ENCODE measurements at places on chromosomes 3 and 15.

DNA sequence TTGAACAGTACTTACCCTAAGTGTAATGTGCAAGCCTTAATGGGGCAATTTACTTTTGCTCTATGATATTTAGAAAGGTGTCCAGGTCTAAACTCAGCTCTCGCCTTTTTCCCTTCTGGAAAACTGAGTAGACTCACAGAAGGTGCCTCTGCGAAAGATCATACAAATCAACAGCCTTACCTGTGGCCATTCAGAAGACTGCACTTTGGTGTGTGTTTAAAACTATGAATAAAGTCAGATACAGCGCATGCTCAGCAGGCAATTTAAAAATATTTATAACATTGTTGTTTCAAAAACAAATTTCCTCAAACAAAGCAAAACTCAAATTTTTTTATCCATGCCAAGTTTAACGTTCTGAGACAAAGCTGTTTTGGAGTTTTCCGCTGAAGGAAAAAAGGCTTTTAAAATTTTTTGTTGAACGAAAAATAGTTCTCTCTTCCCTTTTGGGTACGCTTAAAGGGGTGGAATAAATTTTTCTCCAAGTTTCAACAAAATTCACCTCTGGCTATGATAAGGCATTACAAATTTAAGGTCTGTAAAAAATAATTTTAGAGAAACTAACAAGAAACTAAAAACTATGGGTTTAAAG, 156.3 kb downstream of the TIGIT start:
- DNase-seq = no peak

DNA sequence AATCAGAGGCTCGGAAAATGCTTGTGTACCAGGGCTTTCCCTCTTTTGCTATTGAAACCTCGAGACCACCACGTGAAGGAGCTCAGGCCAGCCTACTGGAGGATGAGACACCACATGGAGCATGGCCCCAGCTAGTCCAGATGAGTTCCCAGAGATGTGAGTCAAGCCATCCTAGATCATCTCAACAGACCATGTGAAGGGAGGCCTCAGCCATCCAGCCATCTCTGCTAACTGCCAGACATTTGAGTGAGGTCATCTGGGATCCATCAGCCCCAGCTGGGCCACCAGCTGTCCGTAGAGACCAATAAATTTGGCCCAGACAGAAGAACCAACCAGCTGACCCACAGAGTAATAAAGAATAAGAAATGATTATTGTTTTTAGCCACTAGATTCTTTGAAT, 62.8 kb upstream of the PROK2 start:
- no peak for DNase-seq

GRCh38 chr3:69422751-69423150, 36.9 kb upstream of the FRMD4B start:
- no peak for DNase-seq

DNA sequence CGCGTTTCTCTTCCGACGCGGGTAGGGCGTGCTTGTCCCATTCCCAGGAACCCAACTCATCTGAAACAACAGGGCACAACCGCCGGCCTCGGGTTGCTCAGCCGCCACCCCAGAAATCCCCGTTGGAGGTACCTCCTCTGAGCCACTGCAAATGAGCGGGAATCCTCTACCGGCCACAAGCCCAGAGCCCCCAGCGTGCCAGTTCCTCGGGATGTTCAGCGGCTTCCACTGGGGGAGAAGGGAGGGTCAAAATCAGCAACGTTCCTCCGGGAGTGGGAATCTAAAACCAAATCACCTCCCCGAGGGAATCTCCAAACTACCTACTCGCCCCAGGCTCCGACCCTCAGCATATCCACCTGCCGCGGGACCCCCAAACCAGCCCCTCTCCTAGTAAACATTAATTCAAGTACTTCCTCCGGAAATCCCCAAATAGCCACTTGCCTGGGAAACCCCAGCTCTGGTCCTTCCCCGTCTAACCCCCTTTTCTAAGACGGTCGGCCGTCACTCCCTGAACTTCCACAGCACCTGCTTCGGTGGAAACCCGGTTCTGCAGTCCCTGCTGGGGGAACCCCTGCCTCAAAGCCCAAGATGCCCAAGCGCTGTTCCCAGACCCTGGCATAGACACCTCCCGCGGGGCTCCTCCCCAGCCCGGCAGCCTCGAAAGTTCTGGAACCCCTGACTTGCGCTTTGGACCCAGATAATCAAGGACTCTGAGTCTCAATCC, 887 bp downstream of the OXTR start:
- no peak for DNase-seq

DNA sequence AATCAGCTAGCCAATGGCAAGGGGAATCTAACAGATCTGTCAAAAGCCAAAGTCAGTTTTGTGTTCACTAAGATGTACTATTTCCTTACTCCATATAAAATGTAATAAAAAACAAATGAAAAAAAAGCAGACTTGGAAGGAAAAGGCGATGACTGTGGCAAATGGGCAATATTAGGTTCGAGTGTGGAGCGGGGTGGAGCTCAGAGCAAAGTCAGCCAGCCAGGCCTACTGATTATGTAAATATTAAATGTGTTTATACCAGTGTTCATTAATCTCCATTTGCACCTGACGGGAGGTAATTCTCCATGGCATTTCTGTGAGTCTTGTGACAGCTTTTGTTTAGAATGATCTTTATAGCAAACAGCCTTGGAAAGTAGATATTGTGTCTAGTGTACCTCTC, 96.2 kb upstream of the KCNMB2 start:
- no peak for DNase-seq

- no peak for DNase-seq
These were observed 3.2 kb downstream of the UNC45A start for GRCh38 chr15:90938261-90938660.

DNA sequence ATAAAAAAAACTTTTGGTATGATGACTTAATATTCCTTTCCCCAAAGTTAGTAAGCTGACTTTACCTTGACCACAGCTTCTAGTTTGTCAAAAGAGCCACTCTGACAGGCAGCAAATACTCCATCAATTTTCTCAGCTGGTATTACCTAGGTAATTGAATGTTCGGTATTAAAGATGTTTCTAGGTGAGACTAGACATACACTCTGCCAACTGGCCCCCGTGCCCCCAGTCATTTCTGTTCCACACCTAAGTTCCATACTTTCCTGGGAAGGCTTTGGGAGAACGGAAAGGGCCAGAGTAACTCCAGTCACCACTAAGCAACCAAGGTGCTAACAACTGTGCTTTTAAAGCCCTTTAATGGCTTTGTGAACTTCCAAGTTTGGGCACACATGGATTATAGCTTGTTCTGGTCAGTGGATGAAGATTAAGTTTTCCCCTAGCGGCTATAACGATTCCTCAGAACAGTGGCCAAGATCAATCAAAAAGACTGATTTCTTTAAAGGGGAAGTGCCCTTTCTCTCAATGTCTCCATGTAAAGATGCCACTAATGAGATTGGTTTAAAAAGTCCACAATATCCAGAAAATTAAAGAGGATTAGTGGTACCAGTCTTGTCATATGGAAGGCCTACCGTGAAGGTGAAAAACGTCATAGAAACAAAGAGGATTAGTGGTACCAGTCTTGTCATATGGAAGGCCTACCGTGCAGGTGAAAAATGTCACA, 7.0 kb downstream of the EIF4A2 start:
- peak; percentile 42 for DNase-seq

- DNase-seq = no peak
These were observed 454.9 kb downstream of the IL5RA start for GRCh38 chr3:2655229-2655701.

- no peak for DNase-seq
These were observed 9.1 kb upstream of the MUSTN1 start for GRCh38 chr3:52843881-52844280.

GRCh38 chr3:140165781-140166180, 230.8 kb downstream of the CLSTN2 start:
- no peak for DNase-seq

DNA sequence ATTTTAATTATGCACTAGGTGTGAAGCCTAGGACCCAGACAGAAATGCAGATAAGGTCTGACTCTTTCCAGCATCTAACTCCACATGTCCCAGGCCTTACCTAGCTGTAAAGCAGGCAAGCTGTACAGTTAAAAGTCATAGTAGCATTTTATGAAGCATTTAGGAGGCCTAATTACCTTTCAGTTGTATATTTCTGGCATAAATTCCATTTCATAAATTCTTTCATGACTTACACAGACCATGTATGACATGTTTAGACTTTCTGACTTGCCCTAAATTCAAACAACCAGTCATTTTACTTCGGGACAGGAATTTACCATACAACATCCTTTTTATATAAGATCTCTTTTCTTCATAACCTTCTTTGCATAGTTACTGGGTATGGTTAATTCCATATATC, 35.3 kb upstream of the THUMPD3 start:
- DNase-seq = no peak

DNA sequence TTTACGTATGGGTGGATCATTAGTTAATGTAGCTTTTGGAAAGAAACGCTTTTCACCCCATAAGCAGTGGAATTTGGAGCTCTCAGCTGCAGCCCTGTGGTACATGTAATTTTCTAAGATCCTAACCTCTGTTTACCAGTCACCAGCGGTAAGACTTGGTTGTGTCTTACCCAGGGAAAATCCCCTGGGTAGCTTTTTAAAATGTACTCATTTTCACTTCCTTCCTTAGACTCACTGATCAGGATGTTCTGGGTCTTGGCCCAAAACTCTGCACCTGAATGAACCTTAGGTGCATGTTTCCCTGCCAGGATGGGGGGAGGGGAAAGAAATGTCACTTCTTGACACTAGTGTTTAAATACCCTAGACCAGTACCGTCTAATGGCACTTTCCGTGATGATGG, 605.2 kb downstream of the MAGI1 start:
- DNase-seq = no peak

DNA sequence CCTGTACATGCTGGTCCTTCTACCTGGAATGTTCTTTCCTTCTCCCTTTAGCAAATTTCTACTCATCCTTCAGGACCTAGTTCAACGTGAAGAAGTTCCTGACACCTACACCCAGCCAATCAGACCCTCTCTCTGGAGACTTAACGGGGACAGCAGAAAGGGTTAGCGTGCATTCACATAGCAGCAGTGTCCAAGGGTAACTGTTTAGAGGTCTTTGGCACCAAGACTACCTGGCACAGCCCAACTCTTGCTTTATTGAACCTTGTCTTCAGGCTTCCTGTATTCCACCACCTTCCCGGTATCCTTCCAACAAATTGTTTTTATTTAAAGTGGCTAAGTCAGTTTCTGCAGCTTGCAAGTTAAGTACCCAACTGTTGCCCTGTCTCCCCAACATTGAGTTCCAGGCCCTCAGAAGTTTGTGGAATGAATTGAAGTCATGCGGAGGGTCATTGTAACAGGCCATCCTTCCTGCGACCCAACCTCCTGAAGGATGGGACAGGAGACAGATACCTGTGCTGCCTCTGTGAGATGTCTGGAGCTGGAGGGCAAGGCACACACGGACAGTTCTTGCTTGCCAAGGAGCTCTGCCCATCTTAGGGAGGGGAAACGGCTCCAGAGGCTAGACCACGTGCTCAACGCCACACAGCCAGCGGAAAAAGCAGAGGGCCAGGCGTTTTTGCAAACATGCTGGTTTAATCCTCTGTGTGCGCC, 14.4 kb upstream of the WNT7A start:
- DNase-seq = no peak

DNA sequence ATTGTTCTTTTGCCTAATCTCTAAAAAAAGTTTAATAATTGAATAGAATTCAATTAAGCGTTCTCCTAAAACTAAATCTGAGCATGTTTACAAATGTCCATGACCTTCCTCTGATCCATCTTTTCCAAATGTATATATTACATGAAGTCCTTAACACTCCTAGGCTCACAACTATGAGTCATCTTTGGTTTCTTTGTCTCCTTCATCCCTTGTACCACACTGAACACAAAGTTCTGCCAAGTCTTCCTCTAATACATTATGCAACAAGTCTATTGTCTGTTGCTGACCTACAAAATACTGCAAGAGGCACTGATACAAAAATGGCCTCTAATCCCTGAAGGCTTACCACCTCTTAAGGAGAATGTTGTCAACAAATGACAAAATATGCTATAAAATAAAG, 550.2 kb downstream of the PYDC2 start:
- DNase-seq = no peak

GRCh38 chr15:25678500-25678855, 184.6 kb downstream of the ATP10A start:
- no peak for DNase-seq

DNA sequence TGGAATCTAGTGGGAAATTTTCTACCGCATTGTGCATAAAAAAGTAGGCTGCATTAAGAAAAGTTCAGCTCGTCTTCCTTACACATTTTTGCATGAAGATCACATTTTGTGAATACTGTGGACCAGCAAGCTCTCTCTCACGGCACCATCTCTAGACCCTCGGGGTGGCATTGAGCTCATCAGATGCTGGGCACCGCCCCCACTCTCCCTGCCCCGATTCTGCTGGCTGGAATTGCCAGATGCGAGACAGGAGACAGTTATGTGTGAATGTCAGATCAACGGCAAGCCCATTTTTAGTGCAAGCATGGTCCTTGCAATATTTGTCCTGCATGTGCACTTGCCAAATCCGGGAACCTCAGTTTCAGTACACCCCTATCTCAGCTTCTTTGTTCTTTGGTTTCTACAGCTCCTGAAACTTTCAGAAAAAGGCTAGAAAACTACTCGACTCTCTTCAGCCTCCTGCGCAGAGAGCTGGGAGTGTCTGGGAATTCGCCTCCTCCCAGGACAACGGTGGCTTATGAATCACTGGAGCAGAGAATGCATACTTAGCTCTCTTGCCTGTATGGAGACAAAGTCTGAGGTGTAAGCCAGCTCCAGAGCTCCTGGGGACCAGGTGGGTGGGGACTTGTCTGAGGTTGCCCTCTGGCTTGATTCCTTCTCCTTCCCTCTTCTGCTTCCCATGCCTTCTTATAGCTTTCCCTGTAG, 285.2 kb upstream of the ATP10A start:
- no peak for DNase-seq

DNA sequence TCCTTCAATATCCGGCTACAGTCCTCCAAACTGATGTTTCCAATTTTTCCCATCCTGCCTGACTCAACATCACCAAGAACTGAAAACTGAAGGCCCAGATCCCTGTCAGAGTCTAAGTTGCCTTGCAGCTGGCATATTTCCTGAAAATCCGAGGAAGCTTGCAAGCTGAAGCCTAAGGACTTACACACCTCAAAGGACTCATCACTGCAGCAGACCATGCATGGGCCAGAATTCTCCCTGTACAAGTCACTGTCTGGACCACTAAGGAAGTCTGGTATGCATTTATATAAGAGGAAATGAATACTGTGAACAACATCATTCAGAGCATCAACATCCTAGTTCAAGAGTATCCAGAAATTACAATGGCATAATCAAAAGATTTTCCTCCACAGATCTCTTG, 548.8 kb upstream of the MDFIC2 start:
- no peak for DNase-seq

DNA sequence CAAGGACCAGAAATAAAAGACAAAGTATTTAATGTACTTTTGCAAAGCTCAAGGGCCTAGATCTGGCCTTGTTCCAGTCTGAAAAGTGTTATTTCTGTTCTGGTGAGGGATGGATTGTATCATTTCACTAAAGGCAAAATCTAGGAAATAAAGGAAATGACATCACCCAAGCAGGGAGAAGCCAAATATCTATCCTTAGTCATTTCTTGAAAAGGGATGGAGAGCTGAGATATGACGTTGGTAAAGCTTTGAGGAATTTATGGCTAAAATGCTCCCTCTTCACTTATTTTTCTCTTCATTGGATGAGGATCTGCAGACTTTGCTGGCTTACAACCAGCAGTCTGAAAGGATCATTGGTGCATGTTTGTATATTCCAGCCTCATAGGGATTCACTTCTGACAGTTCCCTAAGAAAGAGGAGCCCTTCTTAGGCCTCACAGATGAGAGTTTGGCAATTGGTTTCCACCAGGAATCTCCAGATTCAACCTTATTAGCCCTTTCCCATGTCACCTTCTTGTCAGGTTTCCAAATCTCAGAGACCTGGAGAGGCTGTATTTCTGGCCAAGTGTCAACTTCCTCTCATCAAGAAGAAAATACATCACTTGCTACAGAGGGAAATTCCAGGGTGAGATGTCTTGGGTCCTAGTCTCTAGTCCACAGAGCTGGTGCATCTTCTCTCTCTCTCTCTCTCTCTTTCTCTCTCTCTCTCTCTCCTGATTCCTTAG, 93.7 kb upstream of the BOC start:
- DNase-seq = no peak

Measured in NCI-H460 (cell line).